Fibroblast of lung (primary cell): ENCODE measurements at places on chromosomes 5 and 9. TPM values are rescaled to one million over a fixed set of nuclear protein-coding genes. Genes with fewer than 3 reads are reported as not detected.

Gene C9orf43
- total RNA-seq, result 0.50 and 0.51 TPM in 2 replicates

Gene RGS3
- total RNA-seq, result 49.8 and 74.3 TPM in 2 replicates

Gene CCL27
- total RNA-seq, result 0.26 TPM in 1 of 2 replicates, not detected in the other

Gene LRRTM2
- 1.0 and 1.3 TPM in 2 replicates for total RNA-seq

Gene BAAT
- not detected in 2 replicates for total RNA-seq

Gene MZB1
- 0.17 TPM in 1 of 2 replicates, not detected in the other for total RNA-seq

Gene C5orf15
- 31.8 and 43.1 TPM in 2 replicates for total RNA-seq

Gene ARHGEF37
- 3.1 and 5.3 TPM in 2 replicates for total RNA-seq

Gene IL7R
- total RNA-seq, result 10.3 and 67.9 TPM in 2 replicates

Gene SLC6A3
- not detected in 2 replicates for total RNA-seq

Gene RAD17
- total RNA-seq, result 20.5 and 30.1 TPM in 2 replicates

Gene FBP2
- total RNA-seq, result not detected in 2 replicates

Gene PDCD1LG2
- 4.9 and 6.9 TPM in 2 replicates for total RNA-seq

Gene DCAF12
- 9.7 and 10.8 TPM in 2 replicates for total RNA-seq

Gene HACD4
- total RNA-seq, result 12.3 and 24.9 TPM in 2 replicates

Gene SLCO4C1
- total RNA-seq, result under 0.01 TPM in 1 of 2 replicates, not detected in the other

Gene CDH6
- 9.8 and 10.4 TPM in 2 replicates for total RNA-seq

Gene GPR151
- not detected in 2 replicates for total RNA-seq

Gene PTGES
- 9.6 and 16.7 TPM in 2 replicates for total RNA-seq

Gene HTR4
- total RNA-seq, result not detected in 2 replicates

Gene NRG2
- total RNA-seq, result 0.51 and 1.3 TPM in 2 replicates

Gene ERAP2
- 66.0 and 180 TPM in 2 replicates for total RNA-seq

Gene NFIB
- total RNA-seq, result 36.3 and 56.0 TPM in 2 replicates

Gene OR1J2
- total RNA-seq, result 0.26 and 0.33 TPM in 2 replicates

Gene PALM2AKAP2
- 6.9 and 9.9 TPM in 2 replicates for total RNA-seq

Gene PLEKHG4B
- total RNA-seq, result under 0.01 TPM in 1 of 2 replicates, not detected in the other

Gene F12
- under 0.01 and 0.50 TPM in 2 replicates for total RNA-seq

Gene CDC20B
- under 0.01 TPM in 1 of 2 replicates, not detected in the other for total RNA-seq

Gene ADRB2
- total RNA-seq, result 1.0 and 4.5 TPM in 2 replicates

Gene BHMT
- total RNA-seq, result 0.17 TPM in 1 of 2 replicates, not detected in the other

Gene GTF3C4
- 10.8 and 11.4 TPM in 2 replicates for total RNA-seq

Gene PCDHB6
- 0.26 and 0.33 TPM in 2 replicates for total RNA-seq
